ENCODE measurements at places on chromosomes 12 and 14.

GRCh38 chr12:90085494-90086274 lies 377.0 kb upstream of the ATP2B1 start:
- no peak for DNase-seq

- no peak for DNase-seq
These were observed 623 bp upstream of the TSPAN8 start for GRCh38 chr12:71158361-71158882.

DNA sequence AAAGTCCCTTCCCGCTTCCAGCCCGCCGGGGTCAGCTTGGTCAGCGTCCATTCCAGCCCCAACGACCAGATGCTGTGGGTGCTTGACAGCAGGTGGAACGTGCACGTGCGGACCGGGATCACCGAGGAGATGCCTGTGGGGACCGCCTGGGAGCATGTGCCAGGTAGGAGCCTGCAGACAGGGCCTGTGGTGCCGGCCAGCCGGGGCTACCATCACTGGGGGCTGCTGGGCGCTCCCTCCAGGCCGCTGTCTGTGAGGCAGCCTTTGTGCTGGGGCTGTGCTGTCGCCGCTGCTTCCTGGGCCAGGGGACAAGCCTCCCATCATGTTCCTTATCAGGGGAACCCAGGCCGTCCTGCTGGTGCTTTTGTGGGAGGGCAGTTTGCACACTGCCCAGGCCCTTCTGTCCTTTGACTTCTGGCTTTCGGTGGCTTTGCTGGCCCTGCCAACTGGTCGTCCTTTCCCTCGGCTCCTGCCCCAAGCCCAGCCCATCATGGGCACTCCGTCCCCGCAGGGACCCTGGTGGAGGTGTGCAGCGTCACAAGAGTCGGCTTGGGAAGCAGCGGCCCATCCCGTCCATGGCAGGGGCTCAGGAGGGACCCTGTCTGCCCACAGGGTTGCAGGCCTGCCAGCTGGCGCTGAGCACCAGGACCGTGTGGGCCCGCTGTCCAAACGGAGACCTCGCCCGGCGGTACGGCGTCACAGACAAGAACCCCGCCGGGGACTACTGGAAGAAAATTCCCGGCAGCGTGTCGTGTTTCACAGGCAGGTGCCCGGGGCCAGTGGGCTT lies 12.4 kb downstream of the ANKRD9 start:
- no peak for DNase-seq

DNA sequence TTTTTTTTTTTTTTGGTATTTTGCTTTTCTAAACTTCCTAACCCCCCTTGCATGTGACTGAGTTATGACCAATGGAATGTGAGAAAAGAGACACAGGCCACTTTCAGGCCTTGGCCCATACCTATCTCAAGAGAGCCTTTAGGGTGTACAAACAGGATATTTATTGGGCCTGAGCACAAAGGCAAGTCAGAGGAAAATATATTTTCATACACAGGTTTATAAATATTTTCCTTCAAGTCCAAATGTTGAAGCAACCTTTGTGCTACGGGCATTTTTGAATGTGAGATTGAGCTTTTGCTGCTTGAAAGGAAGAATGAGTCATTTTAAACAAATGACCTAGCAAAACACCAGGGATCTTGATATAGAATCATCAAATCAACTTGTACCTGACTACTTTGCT lies 228.6 kb upstream of the E2F7 start:
- DNase-seq: no peak

- no peak for DNase-seq
These were observed 74.1 kb downstream of the ESR2 start for GRCh38 chr14:64220056-64220455.

- no peak for DNase-seq
These were observed 16.3 kb upstream of the HSP90AA1 start for GRCh38 chr14:102103062-102103695.

GRCh38 chr12:64086946-64087345 lies 135.2 kb downstream of the KICS2 start:
- DNase-seq: no peak

All from HEK293T (cell line).